ENCODE measurements at places on chromosomes 2 and 18.

DNA sequence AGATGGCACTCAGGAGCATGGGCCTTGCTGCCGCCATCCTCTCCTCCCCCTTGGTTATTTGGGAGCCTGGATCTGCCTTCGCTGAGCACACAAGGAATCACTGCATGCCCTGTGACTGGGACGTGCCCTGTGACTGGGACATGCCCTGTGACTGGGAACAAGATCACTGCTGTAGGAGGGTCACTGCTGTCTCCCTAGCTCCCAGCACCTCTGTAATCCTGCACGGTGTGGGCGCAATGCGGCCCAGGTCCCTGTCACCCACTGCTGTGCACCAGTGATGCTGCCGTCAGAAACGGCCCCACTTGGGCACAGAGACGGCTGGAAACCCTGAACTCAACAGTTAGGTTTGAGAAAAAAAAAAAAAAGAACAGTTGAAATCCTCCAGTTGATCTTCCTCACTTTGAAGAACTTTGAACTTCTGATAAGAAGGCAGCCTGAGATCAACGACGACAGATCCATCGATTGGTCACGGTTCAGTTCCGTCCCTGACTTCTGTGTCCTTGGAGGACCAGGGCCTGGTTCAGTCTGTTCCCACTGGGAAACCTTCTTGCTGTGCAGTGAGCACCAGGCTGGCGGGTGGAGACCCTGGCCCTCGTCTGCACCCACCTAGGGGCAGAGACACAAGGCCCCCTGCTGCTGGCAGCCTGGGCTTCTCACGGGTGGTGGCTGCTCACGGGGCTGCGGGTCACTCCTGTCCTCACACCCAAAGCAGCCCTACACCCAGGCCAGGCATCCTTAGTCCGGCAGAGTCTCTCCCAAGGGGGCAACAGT, 125.9 kb downstream of the PXDN start:
- no peak for DNase-seq

- DNase-seq: no peak
Observed at GRCh38 chr18:21406116-21406515, 164.1 kb downstream of the GREB1L start.

GRCh38 chr18:57154191-57154830, 7.4 kb downstream of the BOD1L2 start:
- DNase-seq: no peak

- DNase-seq: no peak
Observed at GRCh38 chr2:84839851-84840250, 41.0 kb downstream of the TRABD2A start.

- DNase-seq: no peak
Observed at GRCh38 chr2:74860521-74860920, 26.6 kb downstream of the HK2 start.

- DNase-seq: no peak
Observed at GRCh38 chr2:239271882-239272281, 128.9 kb downstream of the HDAC4 start.

GRCh38 chr2:175883586-175884194, 118.4 kb downstream of the LNPK start:
- no peak for DNase-seq

- DNase-seq: no peak
Observed at GRCh38 chr2:238024986-238025385, 35.8 kb upstream of the SCLY start.

DNA sequence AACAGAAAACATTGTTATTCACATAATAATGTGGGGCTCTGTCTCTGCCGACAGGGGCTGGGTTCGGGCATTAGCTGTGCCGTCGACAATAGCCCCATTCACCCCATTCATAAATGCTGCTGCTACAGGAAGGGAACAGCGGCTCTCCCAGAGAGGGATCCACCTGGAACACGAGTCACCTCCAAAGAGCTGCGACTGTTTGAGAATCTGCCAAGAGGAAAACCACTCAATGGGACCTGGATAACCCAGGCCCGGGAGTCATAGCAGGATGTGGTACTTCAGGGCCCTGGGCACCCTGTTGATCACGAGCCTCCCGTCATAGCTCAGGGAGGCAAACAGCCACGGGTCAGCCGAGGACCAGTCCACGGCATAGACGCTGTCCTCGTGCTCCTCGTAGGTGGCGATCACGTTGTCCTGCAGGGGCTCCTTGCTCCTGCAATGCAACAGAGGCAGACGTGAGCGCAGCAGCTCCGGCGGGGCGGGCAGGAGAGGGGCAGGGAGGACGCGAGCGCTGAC, 188.5 kb downstream of the EIPR1 start:
- no peak for DNase-seq

- no peak for DNase-seq
Observed at GRCh38 chr2:108943751-108944150, 45.3 kb downstream of the EDAR start.

- DNase-seq: no peak
Observed at GRCh38 chr2:208491641-208492040, 85.0 kb downstream of the PTH2R start.

Data from 8988T (cell line).